ENCODE measurements at places on chromosomes 3 and 15. TPM values are rescaled to one million over a fixed set of nuclear protein-coding genes. Genes with fewer than 3 reads are reported as not detected.
A peak's percentile ranks its signal among the peaks of the same experiment; 100 is the strongest.

- no peaks in the 10 kb centered on the region for H3K27me3 ChIP-seq
- no peaks in the 10 kb centered on the region for H3K36me3 ChIP-seq
- H3K27ac ChIP-seq, result peak overlapping the region; percentile 91
These were observed 124.5 kb upstream of the PLXNA1 start for GRCh38 chr3:126858401-126858800.

CD200 gene
- not detected for total RNA-seq

GRCh38 chr3:189688262-189688661, 57.1 kb downstream of the TP63 start:
- H3K36me3 ChIP-seq, result no peaks in the 10 kb centered on the region
- H3K27ac ChIP-seq, result no peak overlapping the region
- no peak overlapping the region for H3K4me3 ChIP-seq

- H3K27me3 ChIP-seq, result peaks cover 4% of the 10 kb centered on the region
- H3K4me3 ChIP-seq, result no peak overlapping the region
- H3K27ac ChIP-seq, result no peak overlapping the region
- H3K4me1 ChIP-seq, result peaks cover 41% of the 10 kb centered on the region
These were observed 20.7 kb downstream of the CYFIP1 start for GRCh38 chr15:22959321-22960101.

DNA sequence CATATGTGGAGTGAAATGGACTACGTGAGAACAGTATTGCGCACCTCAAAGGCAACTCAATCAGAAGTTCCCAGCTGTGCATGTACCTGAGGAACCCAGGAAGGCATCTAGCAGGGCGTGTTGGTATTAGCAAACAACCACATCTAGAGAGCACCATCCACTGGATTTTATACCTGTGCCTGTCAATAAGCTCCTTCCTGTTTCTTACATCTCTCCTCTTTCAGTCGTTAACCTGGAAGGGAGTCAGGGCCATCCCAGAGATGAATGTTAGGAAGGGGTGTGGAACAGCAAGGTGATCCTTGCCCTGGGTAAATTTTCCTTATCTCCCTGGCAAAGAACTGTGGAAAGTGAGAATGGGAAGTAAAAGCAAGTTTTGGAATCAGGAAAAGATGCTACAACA, 29.6 kb upstream of the CHMP2B start:
- DNase-seq, result no peak
- H3K4me3 ChIP-seq, result no peak overlapping the region
- no peak overlapping the region for H3K27ac ChIP-seq
- peaks cover 21% of the 10 kb centered on the region for H3K36me3 ChIP-seq

- no peak overlapping the region for H3K4me3 ChIP-seq
- H3K36me3 ChIP-seq, result no peaks in the 10 kb centered on the region
- no peak for DNase-seq
- no peaks in the 10 kb centered on the region for H3K27me3 ChIP-seq
- peaks cover 30% of the 10 kb centered on the region for H3K4me1 ChIP-seq
- H3K27ac ChIP-seq, result no peak overlapping the region
These were observed 167.9 kb upstream of the PRICKLE2 start for GRCh38 chr3:64393193-64393592.

CHDH gene
- total RNA-seq, result not detected

COL6A5 gene
- not detected for total RNA-seq

CLDN18 gene
- not detected for total RNA-seq

DNA sequence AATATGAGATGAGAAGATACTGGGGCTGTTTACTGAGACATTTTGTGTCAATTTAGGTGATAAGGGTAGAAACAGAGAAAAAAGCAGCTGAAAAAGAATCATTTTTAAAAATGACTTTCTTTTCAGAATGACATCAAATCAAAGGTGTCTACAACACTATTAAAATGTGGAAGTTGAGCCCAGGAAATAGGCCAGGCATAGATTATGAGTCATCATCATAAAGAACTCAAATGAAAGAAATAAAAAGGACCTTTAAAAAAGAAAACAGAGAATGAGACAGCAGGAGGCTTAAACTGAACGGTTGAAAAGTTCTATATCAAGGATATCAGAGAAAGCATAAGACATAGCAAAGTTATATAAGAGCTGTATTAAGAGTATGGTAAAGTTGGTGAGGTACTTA, 442.5 kb downstream of the CNTN6 start:
- H3K36me3 ChIP-seq, result no peaks in the 10 kb centered on the region
- H3K4me1 ChIP-seq, result no peaks in the 10 kb centered on the region
- H3K27me3 ChIP-seq, result no peaks in the 10 kb centered on the region
- H3K27ac ChIP-seq, result no peak overlapping the region
